ENCODE measurements at places on chromosomes 1 and 21.

GRCh38 chr1:93661829-93662474 lies 19.7 kb downstream of the BCAR3 start:
- no peak for DNase-seq

- no peak for DNase-seq
These were observed 5.2 kb upstream of the LIN28A start for GRCh38 chr1:26405281-26405915.

- no peak for DNase-seq
These were observed 319.4 kb downstream of the BRINP2 start for GRCh38 chr1:177490036-177490639.

GRCh38 chr1:150186789-150187559 lies 37.3 kb downstream of the PLEKHO1 start:
- DNase-seq = no peak

DNA sequence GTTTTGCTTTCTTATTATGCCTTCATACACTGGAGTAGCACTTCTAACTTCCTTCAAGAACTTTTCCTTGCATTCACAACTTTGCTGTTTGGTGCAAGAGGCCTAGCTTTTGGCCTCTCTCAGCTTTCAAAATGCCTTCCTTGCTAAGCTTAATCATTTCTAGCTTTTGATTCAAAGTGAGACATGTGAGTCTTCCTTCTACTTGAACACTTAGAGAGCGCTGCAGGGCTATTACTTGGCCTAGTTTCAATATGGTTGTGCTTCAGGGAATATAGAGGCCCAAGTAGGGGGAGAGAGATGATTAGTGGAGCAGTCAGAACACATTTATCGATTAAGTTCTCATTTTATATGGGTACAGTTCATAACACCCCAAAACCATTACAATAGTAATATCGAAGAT lies 12.4 kb downstream of the ANGEL2 start:
- DNase-seq = no peak
